ENCODE measurements at places on chromosomes 16 and 17.
A peak's percentile ranks its signal among the peaks of the same experiment; 100 is the strongest.

DNA sequence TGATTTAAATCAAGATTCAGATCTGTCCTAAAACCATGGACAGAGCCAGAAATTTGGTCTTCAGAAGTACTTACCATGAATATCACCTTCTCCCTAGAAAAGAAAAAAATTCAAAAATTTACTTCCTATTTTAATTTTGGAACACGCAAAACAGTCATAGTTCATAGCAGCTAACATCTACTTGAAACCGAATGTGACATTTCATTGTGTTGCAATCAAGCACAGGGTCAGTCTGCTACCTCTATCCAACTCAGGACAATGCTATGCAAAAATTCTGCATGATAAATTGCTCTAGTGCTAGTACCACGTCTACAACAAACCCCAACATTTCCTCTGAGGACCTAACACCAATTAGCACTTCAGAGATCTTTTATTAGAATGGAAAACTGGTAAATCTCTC, 7.7 kb downstream of the JPT1 start:
- DNase-seq: no peak

DNA sequence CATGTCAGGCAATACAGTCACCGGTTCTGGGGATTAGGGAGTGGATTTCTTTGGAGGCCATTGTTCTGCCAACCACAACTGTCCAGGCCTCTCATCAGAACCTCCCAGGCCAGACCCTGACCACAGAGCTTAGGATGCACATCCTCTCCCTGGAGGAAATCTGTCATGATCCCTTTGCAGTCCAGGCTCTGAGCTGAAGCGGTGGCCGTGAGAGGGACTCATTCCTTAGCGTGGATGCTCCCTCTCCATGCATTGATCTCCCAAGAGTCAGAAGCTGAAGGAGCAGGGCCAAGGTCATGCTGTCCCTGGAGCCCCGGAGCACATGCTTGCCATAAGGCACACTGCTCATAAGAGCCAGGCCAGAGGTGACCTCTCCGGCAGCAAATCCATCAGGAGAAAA, 181.4 kb downstream of the COPRS start:
- no peak for DNase-seq

GRCh38 chr16:57026778-57027062, 37.4 kb downstream of the NLRC5 start:
- no peak for DNase-seq

GRCh38 chr17:759964-760363, 7.9 kb upstream of the GEMIN4 start:
- DNase-seq: no peak

DNA sequence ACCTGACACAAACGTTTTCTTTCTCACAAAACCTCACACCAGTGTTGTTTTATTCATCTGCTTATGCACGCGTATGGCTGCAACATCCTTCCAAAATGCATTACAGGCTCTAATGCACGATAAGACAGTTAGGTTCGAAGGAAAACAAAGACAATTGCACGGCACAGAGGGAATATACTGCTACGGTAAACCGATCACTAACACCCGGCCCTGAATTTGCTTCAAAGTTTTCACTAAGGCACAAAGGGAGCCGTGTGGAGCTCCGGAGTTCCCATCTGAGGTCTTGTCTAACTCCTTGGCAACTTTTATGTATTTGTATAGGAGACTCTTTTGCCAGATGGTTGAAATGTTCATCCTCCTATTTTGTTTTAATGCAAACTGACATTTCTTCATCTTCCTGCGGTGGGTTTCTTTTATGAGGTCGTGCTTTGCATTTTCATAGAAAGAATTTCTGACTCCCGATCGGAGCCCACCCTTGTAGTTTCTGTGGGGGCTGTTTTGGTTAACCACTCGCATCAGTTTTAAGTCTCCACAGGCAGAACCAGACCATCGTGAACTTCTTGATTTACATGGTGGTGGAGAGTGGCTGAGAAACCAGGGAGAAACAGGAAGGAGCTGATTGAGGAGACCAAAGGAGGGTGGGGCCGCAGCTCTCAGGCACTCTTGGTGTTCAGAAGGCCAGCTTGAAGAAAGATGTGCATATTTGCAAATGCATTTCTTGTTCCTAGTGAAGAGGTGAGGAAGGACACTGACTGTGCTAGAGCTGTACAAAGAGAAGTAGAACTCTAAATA, 516.8 kb downstream of the MAF start:
- no peak for DNase-seq

- DNase-seq: peak; percentile 15
Measured at GRCh38 chr17:50640686-50641351, 6.1 kb downstream of the ABCC3 start.

GRCh38 chr17:51258756-51259563, 889 bp downstream of the MBTD1 start:
- peak; percentile 19 for DNase-seq

- DNase-seq: peak; percentile 77
Measured at GRCh38 chr16:87203060-87203656, 114.0 kb downstream of the C16orf95 start.

DNA sequence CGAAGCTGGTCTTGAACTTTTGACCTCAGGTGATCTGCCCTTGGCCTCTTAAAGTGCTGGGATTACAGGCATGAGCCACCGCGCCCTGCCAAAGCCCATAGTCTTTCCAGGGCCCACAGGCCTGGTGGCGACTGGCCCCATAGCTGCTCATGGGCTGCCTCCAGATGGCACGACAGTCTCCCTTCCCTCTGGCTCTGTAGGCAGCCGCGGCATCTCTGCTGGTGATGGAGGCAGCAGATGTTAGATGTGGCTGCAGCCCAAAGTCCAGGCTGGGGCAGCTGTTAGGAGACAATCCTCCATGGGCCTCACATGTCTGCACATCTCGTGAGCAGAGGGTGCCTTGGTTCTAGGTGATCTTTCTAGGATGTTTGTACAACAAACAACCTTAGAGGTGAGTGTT, 69.7 kb upstream of the DNAJA2 start:
- peak; percentile 23 for DNase-seq

DNA sequence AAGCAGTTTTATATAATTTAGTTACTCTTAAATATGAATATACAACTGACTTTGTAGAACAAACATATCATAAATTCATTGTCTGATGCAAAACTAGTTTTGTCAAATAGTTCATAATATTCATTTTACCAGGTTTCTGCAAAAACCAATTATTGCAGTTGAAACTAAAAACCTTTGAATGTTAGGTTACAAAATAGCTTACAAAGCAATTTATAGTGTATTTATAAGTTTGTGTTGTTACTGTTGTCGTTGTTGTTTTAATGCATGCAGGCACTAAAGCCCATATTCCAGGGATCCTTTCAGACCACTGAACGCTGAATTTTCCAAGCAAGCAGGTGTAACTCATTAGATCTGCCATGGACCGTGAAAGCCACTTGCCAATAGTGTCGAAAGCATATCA, 427.6 kb downstream of the ZFHX3 start:
- no peak for DNase-seq

- no peak for DNase-seq
Measured at GRCh38 chr16:87644596-87644995, 42.3 kb downstream of the JPH3 start.

GRCh38 chr16:90077757-90078578, 837 bp upstream of the PRDM7 start:
- DNase-seq: no peak

- peak; percentile 27 for DNase-seq
Measured at GRCh38 chr17:12667299-12667958, 1.7 kb downstream of the MYOCD start.
